ENCODE measurements at places on chromosomes 4 and X. TPM values are rescaled to one million over a fixed set of nuclear protein-coding genes. Genes with fewer than 3 reads are reported as not detected.

Gene UGT2B17
- total RNA-seq = 0.24 TPM

DNA sequence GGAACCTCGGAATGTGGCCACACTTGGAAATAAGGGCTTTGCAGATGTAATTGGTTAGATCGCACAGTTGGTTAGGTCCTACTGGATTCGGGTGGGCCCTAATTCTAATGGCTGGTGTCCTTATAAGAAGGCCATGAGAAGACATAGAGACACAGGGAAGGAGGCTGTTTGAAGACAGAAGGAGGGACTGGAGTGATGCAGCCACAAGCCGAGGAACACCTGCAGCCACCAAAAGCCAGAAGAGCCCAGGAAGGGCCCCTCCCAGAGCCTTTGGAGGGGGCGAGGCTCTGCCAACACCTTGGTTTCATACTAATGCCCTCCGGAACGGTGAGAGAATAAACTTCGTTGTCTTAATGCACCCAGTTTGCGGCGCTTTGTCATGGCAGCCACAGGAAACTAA is 47.0 kb downstream of the EVC start:
- no peak for DNase-seq
- H3K27ac ChIP-seq = no peak overlapping the region
- no peaks in the 10 kb centered on the region for H3K27me3 ChIP-seq
- H3K4me3 ChIP-seq = no peak overlapping the region
- no peaks in the 10 kb centered on the region for H3K4me1 ChIP-seq

DNA sequence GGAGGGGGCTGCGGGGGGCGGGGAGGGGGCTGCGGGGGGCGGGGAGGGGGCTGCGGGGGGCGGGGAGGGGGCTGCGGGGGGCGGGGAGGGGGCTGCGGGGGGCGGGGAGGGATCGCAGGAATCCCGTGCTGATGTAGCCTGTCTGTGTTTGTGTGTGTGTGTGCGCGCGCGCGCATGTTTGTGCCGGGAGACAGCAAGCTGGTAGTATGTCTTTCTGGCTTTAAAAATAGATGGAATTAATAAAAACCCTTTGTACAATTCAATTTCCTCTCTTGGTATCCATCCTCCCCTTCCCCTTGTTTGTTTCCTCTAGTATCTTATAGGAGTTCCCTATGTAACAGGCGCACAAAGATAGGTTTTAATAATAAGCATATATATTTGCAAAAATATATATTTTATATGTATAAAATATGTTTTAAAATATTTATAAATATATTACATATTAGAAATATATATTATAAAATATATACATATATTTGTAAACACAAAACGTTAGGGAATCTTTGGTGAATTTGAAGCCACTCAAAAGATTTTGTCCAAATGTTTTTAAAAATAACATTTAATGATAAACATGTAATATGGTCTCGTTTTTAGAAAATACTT is 782 bp downstream of the ARHGAP24 start:
- H3K4me1 ChIP-seq = no peaks in the 10 kb centered on the region
- no peak overlapping the region for H3K27ac ChIP-seq
- peak overlapping the region; percentile 56 for H3K4me3 ChIP-seq
- DNase-seq = peak; percentile 36

DNA sequence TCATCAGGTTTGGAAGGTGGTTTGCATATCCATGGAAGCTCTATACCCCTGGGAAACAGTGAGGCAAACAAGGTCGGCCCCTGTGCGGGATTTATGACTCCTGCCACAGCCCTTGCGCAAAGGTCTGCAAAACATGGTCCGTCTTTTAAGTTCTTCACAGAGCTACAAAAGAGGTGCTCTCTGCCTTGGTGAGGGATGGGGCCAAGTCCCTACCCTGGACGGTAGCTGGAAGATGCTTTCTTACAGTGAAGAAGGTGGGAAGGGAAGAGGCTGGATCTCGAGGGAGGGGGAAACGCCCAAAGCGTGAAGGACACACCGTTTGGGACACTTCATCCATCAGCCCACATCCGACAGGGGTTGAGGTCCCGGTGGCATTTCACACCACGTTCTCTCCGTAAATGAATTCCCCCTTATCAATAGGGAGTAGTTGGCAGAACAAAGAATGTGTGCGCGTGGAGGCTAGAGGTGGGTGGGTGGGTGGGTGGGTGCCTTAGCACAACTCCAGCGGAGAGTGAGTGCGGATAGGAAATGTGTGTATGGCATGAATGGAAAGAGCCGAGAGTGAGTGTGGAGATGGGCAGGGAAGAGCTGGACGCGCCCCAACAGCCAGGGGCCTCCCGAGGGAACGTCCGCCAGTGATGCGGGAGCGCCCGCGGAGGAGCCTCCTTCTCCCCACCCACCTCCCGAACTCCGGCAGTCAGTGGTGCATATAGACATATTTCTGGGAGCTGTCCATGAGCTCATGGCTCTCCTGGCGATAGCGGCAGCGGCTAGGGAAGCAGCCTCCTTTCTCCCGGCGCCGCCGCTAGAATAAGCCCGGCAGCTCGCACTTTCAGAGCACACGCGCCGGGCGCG is 68.3 kb downstream of the LARP7 start:
- DNase-seq = peak; percentile 63
- H3K4me3 ChIP-seq = peak overlapping the region; percentile 43
- no peaks in the 10 kb centered on the region for H3K36me3 ChIP-seq
- H3K4me1 ChIP-seq = no peaks in the 10 kb centered on the region
- no peak overlapping the region for H3K27ac ChIP-seq

GRCh38 chr4:187179086-187180058 is 455.7 kb upstream of the FAT1 start:
- H3K36me3 ChIP-seq = no peaks in the 10 kb centered on the region
- H3K4me1 ChIP-seq = no peaks in the 10 kb centered on the region
- no peak overlapping the region for H3K27ac ChIP-seq

Gene TSPAN5
- total RNA-seq = 69.5 TPM

DNA sequence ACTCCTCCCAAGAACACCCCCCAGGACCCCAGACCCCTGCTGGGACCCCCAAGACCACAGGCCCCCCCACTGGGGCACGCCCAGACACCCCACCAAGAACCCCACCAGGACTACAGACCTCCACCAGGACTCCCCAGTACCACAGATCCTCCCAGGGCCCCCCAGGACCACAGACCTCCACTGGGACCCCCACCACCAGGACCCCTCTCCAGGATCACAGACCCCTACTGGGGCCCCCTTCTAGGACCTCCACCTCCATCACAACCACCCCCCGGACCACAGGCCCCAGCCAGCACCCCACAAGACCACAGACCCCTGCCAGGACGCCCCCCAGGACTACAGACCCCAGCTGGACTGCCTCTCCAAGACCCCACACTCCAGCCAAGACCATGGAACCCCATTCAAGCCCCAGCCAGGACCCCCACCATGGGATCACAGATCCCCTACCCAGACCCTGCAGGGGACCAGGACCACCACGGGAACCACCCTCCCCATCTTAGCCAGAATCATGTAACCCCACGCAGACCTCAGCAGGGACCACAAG is 855 bp upstream of the DHRSX start:
- no peaks in the 10 kb centered on the region for H3K27me3 ChIP-seq
- no peak for DNase-seq
- no peaks in the 10 kb centered on the region for H3K36me3 ChIP-seq
- H3K27ac ChIP-seq = no peak overlapping the region
- no peak overlapping the region for H3K4me3 ChIP-seq

Gene TLR1
- total RNA-seq = 24.0 TPM

Gene HMGN5
- 11.5 TPM for total RNA-seq

Gene HSFX3
- not detected for total RNA-seq

Gene EDA
- 8.5 TPM for total RNA-seq

Gene HTN3
- total RNA-seq = not detected

- H3K4me1 ChIP-seq = no peaks in the 10 kb centered on the region
- H3K27ac ChIP-seq = no peak overlapping the region
- DNase-seq = no peak
Observed at GRCh38 chr4:13378973-13379759, 105.0 kb downstream of the RAB28 start.

DNA sequence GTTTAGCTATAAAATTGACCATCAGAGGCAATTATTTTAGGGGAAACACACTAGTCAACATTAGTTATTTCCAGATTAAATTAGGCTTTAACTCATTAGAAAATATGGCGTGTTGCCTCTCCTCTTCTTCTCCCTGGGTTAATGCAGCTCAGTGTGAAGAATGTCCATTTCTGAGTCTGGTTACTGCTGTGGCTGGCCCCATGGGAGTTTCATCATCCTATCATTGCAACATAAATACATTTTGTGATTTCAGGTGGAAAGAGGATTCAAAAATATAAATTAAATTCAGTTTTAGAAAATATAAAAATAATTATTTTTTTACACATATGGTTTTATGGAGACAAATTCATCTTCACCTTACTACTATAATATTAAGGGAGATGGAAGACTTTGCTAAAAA is 288.5 kb upstream of the ARSJ start:
- DNase-seq = no peak
- H3K27me3 ChIP-seq = no peaks in the 10 kb centered on the region
- no peaks in the 10 kb centered on the region for H3K4me1 ChIP-seq
- no peak overlapping the region for H3K27ac ChIP-seq
- H3K36me3 ChIP-seq = no peaks in the 10 kb centered on the region

GRCh38 chr4:26300314-26301307 is 20.2 kb upstream of the RBPJ start:
- H3K4me1 ChIP-seq = peaks cover 2% of the 10 kb centered on the region
- no peak for DNase-seq
- no peaks in the 10 kb centered on the region for H3K27me3 ChIP-seq
- no peaks in the 10 kb centered on the region for H3K36me3 ChIP-seq
- no peak overlapping the region for H3K27ac ChIP-seq

Gene COX7B2
- total RNA-seq = not detected

GRCh38 chrX:143429131-143429530 is 88.1 kb downstream of the SPANXN3 start:
- no peaks in the 10 kb centered on the region for H3K27me3 ChIP-seq
- DNase-seq = no peak
- no peak overlapping the region for H3K4me3 ChIP-seq
- no peaks in the 10 kb centered on the region for H3K4me1 ChIP-seq
- no peaks in the 10 kb centered on the region for H3K36me3 ChIP-seq
- H3K27ac ChIP-seq = no peak overlapping the region

Gene MAGEA2
- not detected for total RNA-seq

- no peaks in the 10 kb centered on the region for H3K4me1 ChIP-seq
- DNase-seq = no peak
Observed at GRCh38 chr4:3021627-3022026, 52.7 kb downstream of the HTT-AS start.

DNA sequence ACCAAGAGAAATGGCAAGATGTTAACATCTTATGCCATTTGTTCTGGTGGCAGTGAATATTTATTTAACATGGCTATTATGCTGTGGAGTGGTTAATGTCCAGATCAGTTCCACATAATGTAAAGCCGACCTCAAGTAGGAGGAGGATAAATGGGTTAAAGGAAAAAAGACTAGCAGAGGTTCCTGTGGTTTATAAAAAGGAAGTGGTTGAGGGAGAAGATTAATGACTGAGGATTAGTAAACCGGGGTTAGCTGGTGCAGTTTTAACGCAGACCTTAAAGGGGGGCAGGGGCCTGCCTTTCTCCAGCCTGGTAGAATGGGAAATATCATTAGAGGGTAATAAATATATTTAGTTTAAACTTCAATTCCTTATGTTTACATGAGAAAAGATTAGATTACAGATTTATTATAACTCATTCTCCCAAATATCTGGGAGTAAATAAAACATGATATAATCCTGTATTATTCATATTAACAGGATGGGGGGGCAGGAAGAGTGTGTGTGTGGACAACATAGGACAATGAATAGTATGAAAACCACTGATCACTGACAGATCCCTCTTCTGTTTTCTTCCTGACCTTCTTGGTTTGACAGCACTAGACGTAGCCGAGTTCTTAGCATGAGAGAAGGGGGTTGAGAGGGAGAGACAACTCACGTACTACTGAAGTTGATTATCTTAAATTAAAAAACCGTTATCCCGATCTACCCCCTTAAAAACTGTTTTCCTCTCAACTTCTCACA is 124.1 kb upstream of the LIMCH1 start:
- no peaks in the 10 kb centered on the region for H3K36me3 ChIP-seq
- no peak for DNase-seq
- H3K4me1 ChIP-seq = peaks cover 4% of the 10 kb centered on the region
- H3K27ac ChIP-seq = no peak overlapping the region
- no peaks in the 10 kb centered on the region for H3K27me3 ChIP-seq
- no peak overlapping the region for H3K4me3 ChIP-seq

DNA sequence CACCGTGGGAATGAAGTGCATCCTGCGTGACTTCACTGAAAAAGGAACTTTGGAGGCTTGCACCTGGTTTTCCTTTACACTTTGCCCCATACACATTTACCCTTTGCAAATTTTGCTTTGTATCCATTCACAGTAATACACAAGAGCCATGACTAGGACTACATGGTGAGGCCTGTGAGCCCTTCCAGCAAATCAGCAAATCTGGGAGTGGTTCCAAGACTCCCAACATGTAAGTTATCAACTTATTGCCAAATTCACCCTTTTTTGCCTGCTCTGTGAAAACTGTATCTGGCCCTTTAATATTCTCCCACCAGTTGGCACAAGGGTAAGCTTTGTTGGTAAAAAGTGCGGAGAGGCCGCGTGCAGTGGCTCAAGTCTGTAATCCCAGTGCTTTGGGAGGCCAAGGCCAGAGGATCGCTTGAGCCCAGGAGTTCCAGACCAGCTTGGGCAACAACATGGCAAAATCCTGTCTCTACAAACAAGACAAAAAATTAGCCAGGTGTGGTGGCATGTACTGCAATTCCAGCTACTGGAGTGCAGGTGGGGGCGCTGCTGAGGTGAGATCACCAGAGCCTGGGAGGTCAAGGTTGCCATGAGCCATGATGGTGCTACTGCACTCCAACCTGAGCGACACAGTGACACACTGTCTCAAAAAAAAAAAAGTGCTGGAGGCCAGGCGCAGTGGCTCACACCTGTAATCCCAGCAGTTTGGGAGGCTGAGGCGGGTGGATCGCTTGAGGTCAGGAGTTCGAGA is 5.0 kb downstream of the PRMT9 start:
- no peaks in the 10 kb centered on the region for H3K4me1 ChIP-seq
- no peak for DNase-seq

Gene PPEF1
- 1.3 TPM for total RNA-seq

- DNase-seq = no peak
- H3K36me3 ChIP-seq = no peaks in the 10 kb centered on the region
- H3K27me3 ChIP-seq = no peaks in the 10 kb centered on the region
- H3K27ac ChIP-seq = no peak overlapping the region
- H3K4me1 ChIP-seq = no peaks in the 10 kb centered on the region
Observed at GRCh38 chr4:130393642-130394041, 1297.7 kb downstream of the C4orf33 start.

Gene ABCG2
- 6.3 TPM for total RNA-seq

- DNase-seq = no peak
- no peak overlapping the region for H3K27ac ChIP-seq
- no peaks in the 10 kb centered on the region for H3K4me1 ChIP-seq
- no peaks in the 10 kb centered on the region for H3K27me3 ChIP-seq
Observed at GRCh38 chrX:31706466-31706865, 634.6 kb upstream of the FTHL17 start.

Gene XAGE1B
- total RNA-seq = not detected

GRCh38 chr4:101806914-101807313 is 16.4 kb downstream of the BANK1 start:
- no peaks in the 10 kb centered on the region for H3K4me1 ChIP-seq
- no peak overlapping the region for H3K4me3 ChIP-seq
- no peak overlapping the region for H3K27ac ChIP-seq
- DNase-seq = no peak
- no peaks in the 10 kb centered on the region for H3K36me3 ChIP-seq

Gene PNMA5
- not detected for total RNA-seq

Measured in ovary (tissue), 10 donors.